BJ (cell line): ENCODE measurements at places on chromosomes 6 and 20.

- DNase-seq, result no peak
These were observed 245.9 kb upstream of the HSF2 start for GRCh38 chr6:122153557-122153956.

DNA sequence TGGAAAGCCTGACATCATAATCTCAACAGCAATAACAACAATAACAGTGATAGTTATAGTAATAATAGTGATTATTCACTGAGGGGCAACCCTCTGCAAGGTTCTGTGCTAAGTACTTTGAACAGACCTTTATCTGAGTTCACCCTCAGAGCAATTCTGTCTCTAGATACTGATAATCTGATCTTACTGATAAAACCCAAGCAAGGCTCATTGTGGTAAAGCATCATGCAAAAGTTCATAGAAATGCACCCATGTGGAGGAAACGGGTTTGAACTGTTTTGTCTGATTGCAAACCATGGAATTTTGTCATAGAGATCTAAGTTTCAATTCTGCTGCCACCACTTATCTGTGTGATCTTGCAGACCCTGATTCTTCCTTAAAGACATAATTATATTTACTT lies 1.3 kb upstream of the KIAA0408 start:
- DNase-seq, result no peak

DNA sequence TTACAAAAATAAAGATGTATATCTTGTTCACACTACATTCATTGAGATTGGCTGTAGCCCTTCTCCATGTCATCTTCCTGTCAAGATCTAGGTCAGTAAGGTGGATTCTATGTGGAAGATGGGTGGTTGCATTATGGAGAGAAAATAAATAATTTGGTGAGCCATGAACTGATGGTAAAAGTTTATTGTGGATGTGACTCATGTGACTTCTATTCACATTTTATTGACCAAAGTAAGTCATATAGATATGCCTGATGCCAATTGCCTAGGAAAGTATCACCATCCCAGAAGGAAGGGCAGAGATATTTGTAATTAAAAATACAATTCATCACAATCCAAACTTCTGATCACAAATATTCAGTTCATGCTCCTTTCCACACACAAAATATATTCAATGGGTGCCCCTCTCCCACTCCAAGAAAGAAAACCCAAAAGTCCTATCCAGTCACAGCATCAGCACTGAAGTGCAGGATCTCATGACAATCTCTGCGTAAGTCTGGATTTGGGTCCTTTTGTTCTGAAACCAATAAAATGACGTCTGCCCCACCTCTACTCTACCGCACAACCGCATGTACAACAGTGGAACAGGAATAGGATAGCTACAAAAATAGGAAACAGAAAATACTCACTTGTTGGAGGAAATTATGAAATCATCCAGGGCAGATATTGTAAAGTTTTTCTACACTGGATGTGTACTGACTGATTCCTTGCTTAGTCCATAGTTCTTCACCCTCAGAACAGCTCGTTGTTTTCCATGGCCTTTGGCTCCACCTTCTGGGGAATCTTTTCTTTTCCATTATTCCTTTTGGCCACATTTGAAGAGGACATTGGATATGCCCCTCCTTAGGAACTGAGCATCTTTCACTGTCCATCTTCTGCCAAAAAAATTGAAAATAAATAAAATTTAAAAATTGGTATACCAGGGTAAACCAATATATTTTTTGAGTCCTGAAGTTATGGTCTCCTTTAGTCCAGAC lies 16.1 kb upstream of the SLC17A3 start:
- no peak for DNase-seq

DNA sequence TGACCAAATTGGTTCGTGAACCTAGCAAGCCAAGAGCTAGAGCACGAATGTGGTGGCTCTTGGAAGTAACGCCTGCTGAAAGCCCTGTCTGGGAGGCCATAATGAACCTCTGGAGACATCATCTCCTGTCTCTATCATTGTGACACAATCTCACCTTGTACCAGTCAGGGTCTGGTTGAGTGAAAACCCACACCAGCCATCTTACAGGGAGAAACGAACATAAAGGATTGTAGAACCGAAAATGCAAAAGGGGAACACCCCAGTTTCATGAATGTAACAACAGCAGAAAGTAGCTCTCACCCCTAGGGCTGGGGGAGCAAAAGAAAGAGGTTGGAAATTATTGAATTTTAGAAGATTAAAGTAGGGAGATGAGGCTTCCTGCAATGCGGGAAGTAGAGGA lies 50.9 kb upstream of the TAB2 start:
- no peak for DNase-seq

DNA sequence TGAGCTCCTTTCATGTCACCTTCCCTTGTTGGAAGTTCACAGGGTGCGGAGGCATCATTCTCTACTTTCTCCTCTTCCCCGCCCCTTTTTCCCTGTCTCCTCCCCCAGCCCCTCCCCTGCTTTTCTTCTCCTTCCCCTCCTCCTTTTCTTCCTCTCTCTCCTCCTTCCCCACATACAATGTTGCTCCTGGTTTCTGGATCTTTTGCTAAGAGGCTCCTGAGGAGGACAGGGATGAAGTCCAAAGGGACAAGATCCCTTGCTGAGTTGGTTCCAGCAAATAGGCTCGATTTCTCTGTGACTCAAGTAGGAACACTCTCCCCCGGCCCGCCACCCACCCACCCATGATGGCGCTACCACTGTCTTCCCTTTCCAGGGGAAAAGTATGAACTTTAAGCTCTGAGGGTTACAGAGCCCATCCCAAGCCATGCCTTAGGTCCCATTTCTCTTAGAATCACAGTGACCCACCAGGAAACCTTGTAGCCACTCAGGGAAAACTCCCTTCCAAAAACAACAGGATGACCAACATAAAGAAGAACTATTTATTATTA lies 852 bp upstream of the TFEB start:
- DNase-seq, result no peak
